ENCODE measurements at places on chromosomes 4 and X.

DNA sequence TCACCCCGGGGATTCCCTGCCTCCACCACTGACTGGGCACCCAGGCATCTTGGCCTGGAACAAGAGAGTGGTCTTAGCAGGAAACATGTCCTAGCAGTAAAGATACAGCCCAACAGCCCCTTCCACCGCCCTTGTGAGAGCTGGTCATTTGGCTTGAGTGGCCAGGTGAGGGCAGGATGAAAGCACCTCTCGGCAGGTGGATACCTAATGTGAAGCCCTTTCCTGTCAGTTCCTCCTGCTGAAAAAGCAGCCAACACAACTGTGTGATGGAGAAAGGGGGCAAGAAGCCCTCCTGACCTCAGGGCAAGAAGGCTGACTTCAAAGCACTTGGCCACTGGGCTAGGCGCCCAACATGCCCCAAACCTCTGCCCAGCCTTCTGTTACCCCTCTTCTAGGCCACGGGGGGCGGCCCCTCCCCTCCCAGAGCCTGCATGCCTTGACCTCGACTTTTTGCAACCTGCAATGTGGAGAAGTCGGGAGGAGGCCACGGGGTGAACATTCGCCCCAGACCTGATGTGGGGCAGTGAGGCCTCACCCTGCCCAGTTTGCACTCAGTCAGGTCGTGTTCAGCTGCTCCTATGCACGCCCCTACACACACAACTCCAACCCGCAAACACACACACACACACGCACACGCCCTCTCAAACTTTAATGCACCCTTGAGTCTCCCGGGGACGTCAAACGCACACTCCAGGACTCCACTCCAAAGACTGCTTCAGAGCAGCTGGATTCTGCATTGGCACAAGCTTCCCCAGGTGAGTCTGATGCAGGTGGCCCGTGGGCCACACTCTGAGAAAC, 1.1 kb downstream of the LGI2 start:
- DNase-seq = no peak
- no peaks in the 10 kb centered on the region for H3K27me3 ChIP-seq
- no peak overlapping the region for H3K27ac ChIP-seq
- peak overlapping the region; percentile 66 for H3K4me3 ChIP-seq
- no peaks in the 10 kb centered on the region for H3K36me3 ChIP-seq
- no peaks in the 10 kb centered on the region for H3K4me1 ChIP-seq

GRCh38 chr4:184815046-184815877, 10.5 kb downstream of the ACSL1 start:
- no peaks in the 10 kb centered on the region for H3K36me3 ChIP-seq
- peak overlapping the region; percentile 47 for H3K27ac ChIP-seq
- H3K4me1 ChIP-seq = peaks cover 6% of the 10 kb centered on the region
- peak; percentile 80 for DNase-seq
- H3K4me3 ChIP-seq = peak overlapping the region; percentile 32

DNA sequence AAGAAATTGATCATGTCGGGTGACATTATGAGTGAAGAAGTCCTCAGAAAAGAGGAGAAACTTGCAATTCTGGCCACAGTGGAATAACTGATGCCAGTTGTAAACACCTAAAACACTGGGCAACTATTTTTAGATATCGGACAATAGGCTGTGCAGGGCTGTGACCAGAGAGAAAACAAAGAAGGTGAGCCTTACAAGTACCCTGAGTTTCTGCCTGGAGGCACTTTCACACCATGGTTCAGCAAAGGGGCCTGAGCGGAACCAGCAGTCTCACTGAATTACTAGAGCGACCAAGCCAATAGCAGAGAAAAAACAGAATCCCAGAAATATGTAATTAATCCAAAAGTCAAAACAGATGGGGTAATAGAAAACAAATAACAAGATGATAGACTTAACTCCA, 11.2 kb downstream of the IRAK1 start:
- no peak overlapping the region for H3K27ac ChIP-seq
- H3K4me1 ChIP-seq = peaks cover 2% of the 10 kb centered on the region
- peaks cover 3% of the 10 kb centered on the region for H3K36me3 ChIP-seq

DNA sequence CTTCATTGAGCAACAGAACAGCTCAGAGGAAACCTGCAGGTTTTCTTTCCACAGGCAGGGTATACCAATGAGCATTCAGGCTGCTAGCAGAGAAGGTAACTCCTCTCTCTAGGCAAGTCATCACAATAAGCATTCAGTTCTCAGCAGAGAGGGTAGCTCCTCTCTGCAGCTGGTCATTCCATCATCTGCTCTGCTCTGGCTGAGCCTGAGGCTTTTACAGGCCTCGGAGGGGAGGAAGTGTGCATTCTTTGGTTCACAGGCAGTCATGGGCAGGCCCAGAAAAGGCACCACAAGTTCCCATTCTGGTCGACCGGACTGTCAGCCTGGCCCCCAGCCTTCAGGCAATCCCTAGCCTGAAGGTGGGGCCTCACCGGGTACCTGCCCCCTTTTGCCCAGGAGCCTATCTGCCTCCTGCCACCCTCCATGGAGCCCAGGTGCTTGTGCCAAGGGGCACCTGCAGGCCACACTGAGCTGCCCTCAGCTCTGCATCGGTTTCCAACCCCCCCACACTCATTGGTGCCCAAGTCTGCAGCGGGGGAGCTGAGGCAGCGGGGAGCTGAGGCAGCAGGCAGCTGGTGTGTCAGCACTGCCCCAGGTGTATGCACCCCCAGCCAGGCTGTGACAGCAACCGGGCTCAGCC, 83.1 kb downstream of the PRDM5 start:
- H3K27ac ChIP-seq = no peak overlapping the region
- no peaks in the 10 kb centered on the region for H3K27me3 ChIP-seq
- H3K36me3 ChIP-seq = no peaks in the 10 kb centered on the region
- DNase-seq = no peak

GRCh38 chr4:168449719-168450452, 30.4 kb downstream of the DDX60L start:
- no peaks in the 10 kb centered on the region for H3K36me3 ChIP-seq
- H3K27ac ChIP-seq = no peak overlapping the region
- no peak overlapping the region for H3K4me3 ChIP-seq
- no peak for DNase-seq
- H3K4me1 ChIP-seq = no peaks in the 10 kb centered on the region

- no peak overlapping the region for H3K4me3 ChIP-seq
- no peaks in the 10 kb centered on the region for H3K27me3 ChIP-seq
- no peaks in the 10 kb centered on the region for H3K36me3 ChIP-seq
- DNase-seq = no peak
- no peak overlapping the region for H3K27ac ChIP-seq
Observed at GRCh38 chr4:7218686-7219085, 26.3 kb downstream of the SORCS2 start.

DNA sequence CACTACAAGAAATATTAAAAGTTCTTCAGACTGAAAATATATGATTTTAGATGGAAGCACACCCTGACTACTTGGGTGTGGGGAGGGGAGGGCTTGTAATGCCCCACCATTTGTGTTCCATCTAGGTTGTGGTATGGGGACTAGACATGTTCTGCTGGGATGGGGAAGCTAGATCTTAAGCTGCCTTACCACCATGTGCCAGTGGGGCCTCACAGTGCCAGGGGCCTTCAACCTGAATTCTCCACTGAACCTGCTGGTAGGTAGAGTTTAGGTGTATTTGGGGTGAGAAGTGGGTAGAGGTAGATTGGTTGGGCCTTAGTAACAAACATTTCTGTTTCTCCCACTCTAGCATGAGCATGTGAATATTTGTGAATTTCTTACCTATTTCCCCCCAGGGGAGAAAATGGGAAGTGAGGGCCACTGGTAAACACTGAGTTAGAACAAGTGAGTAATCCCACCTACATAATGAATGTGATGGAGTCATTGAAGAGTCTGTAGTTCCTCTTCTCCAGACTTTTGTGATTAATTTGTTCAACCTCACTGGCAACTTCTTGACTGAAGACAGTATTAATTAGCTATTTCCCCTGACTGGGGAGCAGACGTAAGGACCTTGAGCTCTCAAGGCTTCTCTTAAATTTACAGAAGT, 44.0 kb downstream of the BRCC3 start:
- no peak overlapping the region for H3K4me3 ChIP-seq
- H3K27ac ChIP-seq = no peak overlapping the region
- no peak for DNase-seq
- peaks cover 10% of the 10 kb centered on the region for H3K36me3 ChIP-seq

GRCh38 chr4:185852961-185853360, 41.0 kb upstream of the SORBS2 start:
- H3K27me3 ChIP-seq = no peaks in the 10 kb centered on the region
- no peak overlapping the region for H3K4me3 ChIP-seq
- H3K27ac ChIP-seq = no peak overlapping the region
- no peak for DNase-seq

GRCh38 chrX:105820247-105820646, 2.1 kb upstream of the NRK start:
- no peaks in the 10 kb centered on the region for H3K27me3 ChIP-seq
- DNase-seq = no peak
- no peak overlapping the region for H3K27ac ChIP-seq

DNA sequence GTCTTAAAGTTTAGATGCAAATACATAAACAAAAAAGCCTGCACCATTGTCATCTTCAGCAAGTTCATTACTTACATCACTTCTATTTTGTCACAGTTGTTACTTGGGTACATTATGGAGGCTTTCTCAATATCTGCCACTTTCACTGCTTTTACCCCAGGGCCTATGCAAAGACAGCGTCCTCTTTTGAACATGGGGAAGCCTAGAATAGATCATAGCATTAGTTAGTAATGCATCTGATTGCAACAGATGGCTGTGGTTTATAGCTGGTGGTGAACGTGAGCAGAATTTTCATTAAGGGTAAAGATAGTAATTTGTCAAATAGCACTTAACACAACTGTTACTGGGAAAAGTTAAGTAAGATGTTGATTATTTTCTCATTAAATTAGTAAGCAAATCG, 729 bp downstream of the CXCL11 start:
- H3K27me3 ChIP-seq = no peaks in the 10 kb centered on the region
- DNase-seq = no peak
- H3K36me3 ChIP-seq = no peaks in the 10 kb centered on the region
- no peaks in the 10 kb centered on the region for H3K4me1 ChIP-seq

DNA sequence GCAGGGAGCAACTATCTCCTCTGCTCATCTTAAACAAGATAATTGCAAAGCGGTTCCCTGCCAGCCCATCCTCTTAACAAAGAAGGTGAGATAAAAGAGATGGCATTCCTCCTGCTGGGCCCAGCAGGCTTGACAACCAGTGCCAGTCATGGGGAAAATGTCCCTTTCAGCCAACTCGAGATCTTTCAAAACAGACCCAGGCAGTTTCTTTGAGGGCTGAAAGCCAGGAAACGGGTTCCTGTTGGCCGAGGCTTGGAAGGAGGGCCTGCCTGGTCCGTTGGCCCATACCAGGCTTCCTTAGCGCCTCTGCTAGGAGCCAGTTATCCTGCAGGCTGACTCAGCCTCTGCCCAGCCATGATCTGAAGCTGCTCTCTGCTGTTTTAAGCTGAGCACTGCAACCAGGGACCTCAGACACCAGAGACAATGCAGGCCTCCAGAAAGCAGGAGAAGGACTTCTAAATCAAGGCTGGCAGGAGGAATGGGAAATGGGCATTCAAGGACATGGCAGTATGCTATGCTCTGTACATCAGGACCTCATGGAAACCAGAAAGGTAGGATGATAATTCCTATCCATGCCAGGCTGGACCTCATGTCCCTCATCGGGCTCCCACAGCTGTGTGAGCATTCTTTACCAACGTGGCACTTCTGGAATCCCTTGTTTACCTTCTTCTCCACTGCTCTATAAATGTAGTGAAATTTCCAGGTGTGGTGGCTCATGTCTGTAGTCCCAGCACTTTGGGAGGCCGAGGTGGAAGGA, 42.4 kb upstream of the SLC2A9 start:
- DNase-seq = peak; percentile 90
- H3K36me3 ChIP-seq = peaks cover 25% of the 10 kb centered on the region
- peak overlapping the region; percentile 67 for H3K27ac ChIP-seq
- H3K27me3 ChIP-seq = no peaks in the 10 kb centered on the region

DNA sequence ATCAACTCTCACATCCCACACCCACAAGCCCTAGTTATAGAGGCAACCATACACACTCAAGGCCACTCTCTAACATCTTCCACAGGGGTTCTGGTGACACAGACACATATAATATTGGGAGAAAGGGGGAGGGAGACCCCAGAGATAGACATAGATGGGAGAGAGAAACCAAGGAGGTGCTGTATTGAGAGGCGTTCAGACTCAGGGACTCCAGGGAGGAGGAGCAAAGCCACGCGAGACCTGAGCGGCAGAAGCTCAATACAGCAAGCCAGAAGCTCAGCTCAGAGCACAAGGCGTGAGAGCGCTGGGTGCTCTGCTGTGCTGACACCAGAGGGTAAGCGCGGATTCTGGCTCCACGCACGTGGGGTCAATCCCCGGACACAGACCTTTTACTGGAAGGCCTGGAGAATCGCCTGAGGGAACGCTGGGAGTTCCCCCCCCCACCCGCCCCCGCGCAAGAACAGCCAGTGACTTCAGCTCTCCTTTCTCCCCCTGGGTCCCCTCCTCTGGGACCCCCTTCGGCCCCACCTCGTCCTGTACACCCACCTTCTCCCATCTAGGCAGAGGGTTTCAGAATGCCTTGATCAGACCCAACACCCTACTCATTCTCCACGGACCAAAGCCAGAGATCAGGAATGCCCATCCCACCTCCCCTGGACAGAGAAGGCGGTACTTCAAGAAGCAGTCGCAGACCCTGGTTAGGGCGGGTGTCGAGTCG, 8.7 kb downstream of the MSX1 start:
- no peak for DNase-seq
- H3K27me3 ChIP-seq = peaks cover 25% of the 10 kb centered on the region
- no peaks in the 10 kb centered on the region for H3K36me3 ChIP-seq
- no peaks in the 10 kb centered on the region for H3K4me1 ChIP-seq

Measured in ascending aorta (tissue), 2 donors.